Hepatocyte (in vitro differentiated cells): ENCODE measurements at places on chromosomes 1 and 21. TPM values are rescaled to one million over a fixed set of nuclear protein-coding genes. Genes with fewer than 3 reads are reported as not detected.

DNA sequence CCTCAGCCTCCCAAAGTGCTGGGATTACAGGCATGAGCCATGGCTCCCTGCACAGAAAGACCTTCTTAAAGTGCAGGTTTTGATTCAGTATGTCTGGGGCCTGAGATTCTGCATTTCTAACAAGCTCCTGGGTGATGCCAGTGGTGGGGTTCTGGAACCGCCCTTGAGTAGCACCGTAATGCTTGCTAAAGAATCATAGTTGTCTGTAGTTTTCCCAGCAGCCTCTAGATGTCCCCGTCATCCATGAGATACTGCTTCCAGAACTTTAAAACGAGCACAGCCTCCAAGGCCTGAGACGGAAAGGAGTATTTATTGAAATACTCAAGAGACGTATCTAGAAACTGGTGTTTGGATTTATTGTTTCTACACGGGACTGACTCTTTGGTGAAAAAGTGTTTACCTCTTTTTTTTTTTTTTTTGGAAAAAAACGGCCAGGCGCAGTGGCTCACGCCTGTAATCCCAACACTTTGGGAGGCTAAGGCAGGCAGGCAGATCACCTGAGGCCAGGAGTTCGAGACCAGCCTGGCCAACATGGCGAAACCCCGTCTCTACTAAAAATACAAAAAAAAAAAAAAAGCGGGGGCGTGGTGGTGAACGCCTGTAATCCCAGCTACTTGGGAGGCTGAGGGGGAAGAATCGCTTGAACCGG, 2.6 kb upstream of the TOR3A start:
- DNase-seq = peak; percentile 85

EVA1C gene
- total RNA-seq = 2.9 and 3.4 TPM in 2 replicates

- DNase-seq = no peak
Measured at GRCh38 chr1:87644579-87645190, 316.0 kb downstream of the LMO4 start.

GRCh38 chr1:12279003-12279402, 49.2 kb downstream of the VPS13D start:
- DNase-seq = no peak

DNA sequence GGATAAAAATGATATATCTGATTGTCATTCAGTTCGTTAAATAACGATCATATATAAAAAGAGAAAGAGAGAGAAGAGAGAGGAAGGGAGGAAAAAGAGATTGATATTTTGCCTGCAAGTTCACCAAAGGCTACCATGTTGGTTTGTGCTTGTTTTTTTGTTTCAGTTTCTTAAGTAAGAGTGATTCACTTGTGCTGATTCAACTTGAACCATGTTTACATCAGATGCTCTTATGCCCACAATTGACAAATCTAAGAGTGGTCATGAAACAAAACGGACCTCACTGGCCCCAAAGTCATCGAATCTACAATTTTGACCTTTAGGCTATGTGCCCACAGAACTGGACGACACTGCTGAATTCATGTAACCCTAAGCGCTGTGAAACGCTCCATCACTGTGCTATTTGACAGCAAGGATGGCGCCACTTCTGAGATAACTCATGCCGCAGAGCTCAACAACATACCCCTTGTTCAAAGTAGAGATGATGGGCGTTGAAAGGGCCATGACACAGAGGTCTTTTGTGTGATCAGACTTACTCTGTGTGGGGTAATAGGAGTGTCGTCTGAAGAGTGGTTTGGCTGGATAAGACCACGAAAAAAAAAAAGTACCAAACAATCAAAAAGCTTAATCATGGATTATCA, 481.4 kb downstream of the SETD4 start:
- DNase-seq = no peak

- DNase-seq = no peak
Measured at GRCh38 chr1:52186449-52186848, 44.6 kb downstream of the ZFYVE9 start.

GRCh38 chr1:81682490-81682889, 118.2 kb upstream of the ADGRL2 start:
- DNase-seq = no peak

- DNase-seq = peak; percentile 48
Measured at GRCh38 chr1:25944986-25945385, 38.8 kb upstream of the STMN1 start.

- DNase-seq = no peak
Measured at GRCh38 chr1:59276439-59276851, 20.4 kb upstream of the FGGY start.

DNA sequence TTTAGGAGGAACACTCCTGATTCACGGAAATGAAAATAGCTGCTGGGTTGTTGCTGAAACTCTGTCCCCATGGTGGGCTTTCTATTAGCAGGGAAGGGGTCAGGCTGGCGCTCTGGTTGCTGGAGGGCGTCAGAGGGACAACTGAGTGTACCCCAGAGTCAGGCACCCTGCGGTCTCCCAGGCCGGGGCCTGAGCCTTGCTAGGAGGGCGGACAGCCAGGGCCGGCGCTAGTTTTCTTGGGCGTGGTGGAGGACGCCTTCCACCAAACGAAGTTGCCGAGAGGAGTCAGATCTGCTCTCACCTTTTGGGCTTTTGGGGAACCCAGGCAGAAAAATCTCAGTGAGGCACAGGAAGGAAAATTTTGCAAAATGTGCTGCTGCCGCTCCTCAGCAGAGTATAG, 54.8 kb downstream of the NGF start:
- no peak for DNase-seq

DNA sequence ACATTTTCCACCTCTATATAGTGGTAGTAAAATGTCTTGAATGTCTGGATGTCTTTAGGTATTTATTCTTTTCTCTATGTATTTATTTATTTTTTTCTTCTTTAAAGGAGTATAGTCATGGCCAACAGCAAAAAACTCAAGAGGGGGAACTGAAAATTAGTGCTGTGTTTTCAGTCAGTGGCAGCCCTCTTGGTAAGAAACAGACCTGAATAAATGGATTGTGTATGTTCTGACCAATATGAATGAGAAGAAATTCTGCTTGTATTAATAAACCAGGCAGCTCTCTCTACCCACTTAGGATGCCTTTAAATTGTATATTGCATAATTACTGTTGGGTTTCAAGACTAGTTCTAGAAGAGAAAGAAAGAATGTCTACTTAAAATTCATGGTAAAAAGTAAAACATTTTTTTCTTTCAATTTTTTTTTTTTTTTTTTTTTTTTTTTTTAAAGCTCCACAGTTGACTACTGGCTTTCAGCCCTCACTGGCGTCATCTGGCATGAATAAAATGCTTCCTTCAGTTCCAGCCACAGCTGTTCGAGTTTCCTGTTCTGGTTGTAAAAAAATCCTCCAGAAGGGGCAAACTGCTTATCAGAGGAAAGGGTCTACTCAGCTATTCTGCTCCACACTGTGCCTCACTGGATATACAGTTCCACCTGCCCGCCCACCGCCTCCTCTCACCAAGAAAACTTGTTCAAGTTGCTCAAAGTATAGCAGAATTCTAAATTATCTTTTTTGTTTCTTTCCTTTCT, 101.6 kb downstream of the ZMYM4 start:
- peak; percentile 69 for DNase-seq

DNA sequence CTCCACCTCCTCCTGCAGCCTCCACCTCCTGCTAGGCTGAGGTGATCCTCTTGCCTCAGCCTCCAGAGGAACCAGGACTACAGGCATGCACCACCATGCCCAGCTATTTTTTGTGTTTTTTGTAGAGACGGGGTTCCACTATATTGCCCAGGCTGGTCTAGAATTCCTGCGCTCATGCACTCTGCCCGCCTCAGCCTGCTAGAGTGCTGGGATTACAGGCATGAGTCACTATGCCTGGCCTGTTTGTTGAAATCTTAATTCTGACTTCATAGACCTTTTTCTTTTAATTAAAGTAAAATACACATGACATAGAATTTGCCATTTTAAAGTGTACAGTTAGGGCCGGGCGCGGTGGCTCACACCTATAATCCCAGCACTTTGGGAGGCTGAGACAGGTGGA, 42.7 kb downstream of the FAAP20 start:
- DNase-seq = no peak

- DNase-seq = no peak
Measured at GRCh38 chr21:44706706-44707581, 4.4 kb downstream of the TSPEAR start.
